AG20443 (cell line): ENCODE measurements at places on chromosomes 2 and 18.
A peak's percentile ranks its signal among the peaks of the same experiment; 100 is the strongest.

DNA sequence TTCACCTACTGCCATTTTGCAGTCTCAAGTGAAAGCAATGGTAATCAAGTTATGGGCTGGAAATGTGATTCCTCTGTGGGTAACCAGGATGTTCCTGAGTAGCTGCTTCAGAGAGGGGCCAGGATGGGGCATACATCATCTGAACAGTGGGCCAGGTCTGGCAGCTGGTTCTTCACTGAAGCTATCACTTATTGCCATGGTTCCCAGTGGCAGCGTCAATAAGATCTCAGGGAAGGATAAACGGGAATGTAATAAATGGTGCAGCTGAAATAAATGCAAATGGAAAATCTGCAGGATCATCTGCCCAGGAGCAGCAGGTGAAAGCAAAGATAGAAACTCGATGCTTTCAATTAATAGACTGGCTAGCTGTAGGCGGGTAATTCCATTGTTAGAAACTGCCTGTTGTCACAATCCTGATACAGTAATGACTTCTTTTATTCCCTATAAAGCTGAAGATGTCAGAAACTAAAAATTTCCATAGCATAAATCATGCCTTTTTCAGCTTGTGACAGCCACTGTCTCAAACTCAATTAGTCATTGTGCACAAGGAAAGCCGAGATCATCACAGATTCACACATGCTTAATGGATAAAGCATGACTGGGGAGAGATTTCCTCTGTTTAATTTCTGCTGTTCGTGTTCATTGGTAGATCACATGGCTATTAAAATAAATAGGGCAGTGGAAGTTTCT is 56.2 kb upstream of the CCDC85A start:
- DNase-seq, result no peak

DNA sequence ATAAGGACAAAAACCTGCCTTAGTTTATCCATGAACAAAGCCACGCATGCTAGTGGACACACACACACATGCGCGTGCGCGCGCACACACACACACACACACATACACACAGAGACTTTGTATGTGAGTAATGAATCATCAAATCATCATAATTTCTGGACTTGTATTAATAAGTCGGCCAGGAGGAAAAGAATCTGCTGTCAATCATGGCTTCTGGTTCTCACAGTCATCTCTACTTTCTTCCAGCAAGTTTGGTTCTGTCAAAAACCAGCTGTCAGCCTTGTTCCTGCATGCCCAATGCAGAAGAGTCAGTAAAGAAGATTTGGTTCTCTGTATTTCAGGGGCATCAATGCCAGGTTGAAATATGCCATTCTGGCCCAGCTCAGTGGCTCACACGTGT is 1.1 kb upstream of the TTR start:
- no peak for DNase-seq

GRCh38 chr2:201768918-201769317 is 11.8 kb downstream of the ALS2 start:
- peak; percentile 50 for DNase-seq

GRCh38 chr2:187542123-187542522 is 12.1 kb downstream of the TFPI start:
- DNase-seq, result no peak

- no peak for DNase-seq
Measured at GRCh38 chr2:107657049-107657448, 169.6 kb upstream of the RGPD4 start.

GRCh38 chr2:109144721-109145120 is 15.7 kb downstream of the SH3RF3 start:
- no peak for DNase-seq

- no peak for DNase-seq
Measured at GRCh38 chr2:236858661-236859060, 227.0 kb upstream of the COPS8 start.

DNA sequence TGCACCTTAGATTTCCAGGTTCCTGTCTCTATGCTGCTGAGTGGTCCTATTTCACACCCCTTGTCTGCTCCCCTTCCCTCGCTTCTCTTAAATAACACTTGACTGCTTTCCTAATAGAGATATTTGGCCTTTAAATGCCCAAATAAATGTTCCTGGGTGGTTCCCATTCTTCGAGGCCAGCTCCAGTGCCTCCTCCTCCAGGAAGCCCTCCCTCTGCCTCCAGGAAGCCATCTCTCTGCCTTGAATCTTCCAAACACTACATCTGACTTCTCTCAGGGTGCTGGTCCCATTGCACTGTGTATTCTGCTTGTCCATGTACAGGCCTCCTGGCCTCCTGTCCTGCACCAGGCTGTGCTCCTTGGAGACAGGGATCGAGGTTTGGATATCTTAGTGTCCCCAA is 14.2 kb downstream of the EHD3 start:
- DNase-seq, result no peak

- DNase-seq, result no peak
Measured at GRCh38 chr2:107529146-107529545, 297.5 kb upstream of the RGPD4 start.

DNA sequence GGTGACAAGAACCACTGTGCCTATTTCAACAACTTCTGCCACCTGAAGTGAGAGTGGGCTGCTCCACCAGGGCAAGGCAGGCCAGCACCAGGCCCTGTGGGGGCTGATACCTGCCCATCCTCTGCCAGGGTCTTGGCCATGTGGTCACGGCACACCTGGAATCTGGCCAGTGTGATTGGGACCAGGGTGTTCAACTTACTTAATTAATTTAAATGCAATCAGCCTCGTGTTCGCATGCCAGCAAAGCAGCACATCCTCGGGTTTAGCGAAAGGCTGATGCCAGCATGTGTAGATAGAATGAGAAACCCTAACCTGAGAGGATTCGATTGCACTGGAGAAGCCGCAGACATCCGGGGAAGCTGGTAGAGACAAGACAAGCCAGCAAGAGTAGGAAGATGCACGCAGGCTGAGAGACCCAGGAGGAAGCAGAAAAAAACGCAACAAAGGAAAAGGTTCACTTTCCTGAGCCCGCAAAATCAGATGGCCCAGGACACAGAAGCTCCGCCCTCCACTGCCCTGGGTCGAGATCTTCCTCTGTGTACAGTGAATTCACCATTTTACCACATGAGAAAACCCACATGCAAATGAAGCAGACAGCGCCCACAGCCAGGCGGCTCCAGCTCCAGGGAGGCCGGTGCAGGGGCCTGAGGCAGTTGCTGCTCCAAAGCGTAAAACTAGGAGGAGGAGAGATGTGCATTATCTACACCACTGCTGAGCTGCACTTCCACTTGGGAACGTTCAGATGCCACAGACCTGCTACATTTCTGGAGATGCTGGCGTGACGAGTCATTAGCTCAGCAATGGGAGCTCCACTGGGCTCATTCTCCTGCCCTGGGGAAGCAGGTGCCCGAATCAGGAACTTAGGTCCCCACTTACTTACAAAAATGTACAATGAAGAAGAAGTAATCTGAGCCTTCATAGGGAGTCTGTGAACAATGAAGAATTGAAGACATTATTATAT is 92.1 kb downstream of the TMEM18 start:
- DNase-seq, result no peak

DNA sequence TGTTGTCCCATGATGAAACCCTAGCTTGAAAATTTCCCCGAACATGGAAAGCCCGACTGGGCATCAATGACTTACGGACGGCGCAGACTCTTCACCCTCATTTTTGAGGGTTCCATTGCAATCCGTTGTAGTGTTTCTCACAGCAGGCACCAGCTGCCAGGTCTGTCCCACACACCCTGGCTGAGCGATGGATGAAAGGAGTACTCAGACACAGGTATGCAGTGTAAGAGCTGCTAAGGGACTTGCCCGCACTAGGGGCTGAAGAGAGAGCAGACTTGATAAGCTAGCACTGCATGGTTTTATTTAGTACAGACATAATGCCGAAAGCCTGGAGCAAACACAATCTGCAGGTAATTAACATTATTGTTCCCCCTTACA is 15.8 kb downstream of the DYNAP start:
- DNase-seq, result no peak

DNA sequence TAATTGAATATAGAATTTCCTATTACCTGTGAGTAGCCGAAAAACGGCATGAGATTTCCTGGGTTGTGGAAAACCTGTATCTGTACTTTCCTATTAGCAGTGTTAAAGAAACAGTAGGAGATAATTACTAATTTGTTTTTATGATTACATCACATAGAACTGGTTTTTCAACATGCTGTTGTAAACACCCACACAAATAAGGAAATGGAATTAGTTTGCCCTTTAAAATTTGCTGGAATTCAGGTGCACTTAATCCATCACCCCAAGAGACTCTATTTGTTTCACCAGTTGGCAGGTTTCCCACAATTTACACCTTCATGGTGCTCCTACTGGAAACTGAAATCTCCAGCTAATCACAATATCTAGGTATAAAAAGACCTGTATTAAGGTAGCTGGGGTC is 274.1 kb upstream of the SLC8A1 start:
- DNase-seq, result no peak

DNA sequence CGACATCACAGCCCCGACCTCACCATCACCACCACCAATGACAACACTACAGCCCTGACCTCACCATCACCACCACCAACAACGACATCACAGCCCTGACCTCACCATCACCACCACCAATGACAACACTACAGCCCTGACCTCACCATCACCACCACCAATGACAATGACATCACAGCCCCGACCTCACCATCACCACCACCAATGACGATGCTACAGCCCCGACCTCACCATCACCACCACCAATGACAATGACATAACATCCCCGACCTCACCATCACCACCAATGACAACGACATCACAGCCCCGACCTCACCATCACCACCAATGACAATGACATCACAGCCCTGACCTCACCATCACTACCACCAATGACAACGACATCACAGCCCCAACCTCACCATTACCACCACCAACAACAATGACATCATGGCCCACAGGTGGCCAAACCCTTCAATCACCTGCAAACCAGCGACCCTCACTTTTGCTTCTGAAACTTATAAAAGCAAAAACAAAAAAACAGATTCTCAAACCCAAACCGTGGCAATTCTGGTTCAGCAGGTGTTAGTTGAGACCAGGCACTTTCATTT is 70.7 kb upstream of the TMEM18 start:
- no peak for DNase-seq

GRCh38 chr2:26628561-26629345 is 12.4 kb downstream of the CIB4 start:
- DNase-seq, result no peak

DNA sequence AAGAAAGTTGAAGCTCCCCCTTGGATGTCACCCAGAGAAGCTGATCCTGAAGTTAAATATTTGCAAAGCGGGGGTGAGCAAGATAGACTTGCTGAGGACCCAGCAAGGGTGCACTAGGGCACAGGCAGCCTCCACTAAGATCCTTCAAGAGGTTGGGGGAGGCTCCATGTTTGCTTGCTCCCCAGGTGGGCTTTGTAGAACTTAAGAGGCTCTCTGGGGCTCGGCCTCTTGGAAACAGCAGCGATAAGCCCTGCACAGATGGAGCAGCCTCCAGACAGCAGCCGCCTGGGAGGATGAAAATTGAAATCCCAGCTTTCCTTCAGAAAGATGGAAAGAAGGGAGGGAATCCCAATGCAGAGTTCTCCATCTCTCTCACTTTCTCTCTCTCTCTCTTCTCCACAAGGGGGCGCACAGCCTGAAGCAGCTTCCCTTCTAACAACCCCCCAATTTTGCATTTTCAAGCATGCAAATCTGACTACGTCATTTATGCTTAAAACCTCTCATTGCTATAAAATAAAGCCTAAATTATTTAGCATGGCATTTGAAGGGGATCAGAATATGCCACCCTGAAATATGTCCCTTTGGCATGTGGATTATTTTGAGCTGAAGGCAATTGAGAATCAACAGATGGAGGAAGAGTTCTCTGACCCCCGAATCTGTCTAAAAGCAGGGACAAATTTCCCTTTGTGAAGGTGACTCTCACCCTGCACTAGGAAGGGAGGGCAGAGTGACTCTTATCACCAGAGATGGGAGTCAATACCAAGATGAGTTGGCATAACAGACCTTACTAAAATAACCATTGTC is 185.7 kb upstream of the KLHL29 start:
- no peak for DNase-seq

DNA sequence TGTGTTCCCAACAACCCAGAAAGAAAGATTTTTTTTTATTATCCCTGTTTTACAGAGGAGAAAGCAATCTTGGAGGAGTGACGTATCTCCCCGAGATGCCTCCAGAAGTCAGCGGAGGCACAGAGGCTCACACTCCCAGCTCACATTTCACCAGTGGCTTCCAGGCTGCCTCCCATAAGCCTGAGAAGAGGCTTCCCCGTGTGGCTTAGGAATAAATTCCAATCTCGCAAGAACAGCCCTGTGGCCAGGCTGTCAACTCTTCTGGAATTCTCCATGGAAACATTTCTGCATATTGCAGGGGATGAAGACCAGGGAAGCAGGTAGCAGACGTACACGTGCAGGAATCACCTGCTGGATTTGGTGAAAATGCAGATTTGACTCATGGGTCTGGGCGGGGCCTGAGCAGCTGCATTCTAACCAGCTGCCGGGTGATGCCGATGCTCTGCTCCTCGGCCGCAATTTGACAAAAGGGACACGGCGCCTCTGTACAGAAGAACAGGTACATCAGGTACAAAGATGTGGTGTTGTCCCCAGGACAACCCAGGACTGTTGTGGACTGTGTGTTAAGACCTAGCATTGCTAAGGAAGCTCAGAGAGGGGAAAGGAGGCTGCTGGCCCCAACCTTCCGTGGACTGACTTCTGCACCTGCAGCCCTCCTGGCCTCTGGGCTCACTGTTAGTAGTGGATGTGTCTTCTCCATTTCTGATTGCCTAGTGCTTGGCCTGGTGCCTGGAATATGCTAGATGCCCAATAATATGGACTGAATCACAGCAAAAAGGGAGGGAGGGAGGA is 114.2 kb upstream of the ID2 start:
- DNase-seq, result peak; percentile 43

- DNase-seq, result no peak
Measured at GRCh38 chr2:195016841-195017240, 640.2 kb upstream of the SLC39A10 start.

DNA sequence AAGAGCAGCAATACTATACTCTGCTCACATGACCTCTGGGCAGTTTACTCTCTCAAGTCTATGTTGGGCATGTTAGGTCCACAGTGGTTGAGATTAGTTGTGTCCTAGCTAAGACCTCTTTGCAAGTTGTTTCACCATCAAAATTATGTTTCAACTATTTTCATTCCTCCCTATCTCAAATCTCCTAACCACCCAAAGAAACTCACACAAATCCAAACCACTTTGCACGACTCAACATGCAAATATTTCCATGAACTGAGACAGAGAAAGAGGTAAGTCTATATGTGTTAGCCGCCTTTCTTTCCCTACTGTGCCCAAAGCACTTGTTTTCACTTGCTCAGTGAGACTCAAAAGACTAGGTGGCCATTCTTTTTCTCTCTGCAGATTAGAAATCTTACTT is 546.8 kb downstream of the TNS1 start:
- no peak for DNase-seq

DNA sequence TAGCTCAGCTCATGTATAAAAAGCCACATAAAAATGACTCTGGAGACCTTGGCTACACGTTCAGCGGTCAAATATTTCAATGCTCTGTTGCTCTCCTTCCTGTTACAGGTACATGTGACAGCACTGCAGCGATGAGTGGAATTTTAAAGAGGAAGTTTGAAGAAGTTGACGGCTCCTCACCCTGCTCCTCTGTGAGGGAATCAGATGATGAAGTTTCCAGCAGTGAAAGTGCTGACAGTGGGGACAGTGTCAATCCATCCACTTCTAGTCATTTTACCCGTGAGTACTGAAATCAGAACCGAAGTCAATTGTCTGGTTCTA is 125.4 kb downstream of the CSRNP3 start:
- DNase-seq, result no peak
